Thoracic aorta (tissue), 2 donors: ENCODE measurements at places on chromosomes 3 and 15. TPM values are rescaled to one million over a fixed set of nuclear protein-coding genes. Genes with fewer than 3 reads are reported as not detected.

GRCh38 chr3:50193286-50193685 is 1.9 kb downstream of the GNAT1 start:
- no peak for DNase-seq
- no peak overlapping the region for H3K27ac ChIP-seq
- H3K27me3 ChIP-seq: no peaks in the 10 kb centered on the region
- H3K4me3 ChIP-seq: no peak overlapping the region
- peaks cover 3% of the 10 kb centered on the region for H3K4me1 ChIP-seq

DNA sequence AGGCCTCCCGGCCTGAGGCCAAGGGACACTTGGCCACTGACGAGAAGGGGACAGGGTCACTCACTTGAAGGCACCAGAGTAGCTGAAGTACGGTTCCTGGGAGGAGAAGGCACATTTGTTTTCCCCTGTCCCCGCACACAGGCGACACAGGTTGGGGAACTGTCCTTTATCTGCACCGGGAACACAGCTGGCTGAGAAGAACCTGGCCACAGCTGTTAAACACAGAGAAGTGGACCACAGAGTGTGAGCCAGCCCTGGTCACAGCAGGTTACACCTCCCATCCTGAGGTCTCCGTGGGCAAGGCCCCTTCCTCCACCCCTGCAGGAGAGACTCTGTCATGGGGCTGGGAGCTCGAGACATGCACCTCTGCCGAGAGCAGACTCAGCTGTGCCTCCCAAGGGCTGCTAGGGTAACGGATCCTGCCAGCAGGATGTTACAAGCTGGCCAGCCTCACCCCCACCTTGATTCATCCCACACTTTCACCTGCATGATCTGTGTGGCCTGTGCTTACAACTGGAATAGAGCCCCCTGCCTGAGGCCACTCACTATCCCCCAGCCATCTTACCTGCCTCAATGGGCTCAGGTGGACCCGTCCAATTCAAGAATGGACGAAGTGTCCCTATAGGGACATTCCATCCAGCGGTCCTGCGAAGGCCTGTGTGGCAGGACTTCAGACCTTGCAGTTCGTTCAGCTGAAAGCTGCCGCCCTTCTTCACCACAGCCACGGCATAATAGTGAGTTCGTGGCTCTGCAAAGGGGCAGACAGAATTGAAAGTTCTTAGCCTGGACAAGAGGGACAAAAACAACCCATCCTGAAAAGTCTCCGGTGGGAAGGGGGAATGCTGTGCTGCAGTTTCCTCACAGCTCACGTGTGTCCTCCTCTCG is 9.2 kb downstream of the LTF start:
- no peaks in the 10 kb centered on the region for H3K27me3 ChIP-seq
- H3K36me3 ChIP-seq: no peaks in the 10 kb centered on the region
- no peaks in the 10 kb centered on the region for H3K4me1 ChIP-seq
- H3K4me3 ChIP-seq: no peak overlapping the region
- no peak overlapping the region for H3K27ac ChIP-seq

GRCh38 chr3:168620854-168621253 is 525.1 kb upstream of the GOLIM4 start:
- no peaks in the 10 kb centered on the region for H3K36me3 ChIP-seq
- H3K27ac ChIP-seq: no peak overlapping the region
- DNase-seq: no peak
- no peaks in the 10 kb centered on the region for H3K27me3 ChIP-seq
- no peak overlapping the region for H3K4me3 ChIP-seq

GABRG3 gene
- total RNA-seq: not detected

PIF1 gene
- 9.0 TPM for total RNA-seq

DLEC1 gene
- total RNA-seq: 0.35 TPM
